Stimulated activated CD8-positive, alpha-beta memory T cell treated with anti-CD3 and anti-CD28 coated beads, Interleukin-4, amount 100 ng/mL, for 4 hours (primary cell): ENCODE measurements at places on chromosomes 3 and 15.

DNA sequence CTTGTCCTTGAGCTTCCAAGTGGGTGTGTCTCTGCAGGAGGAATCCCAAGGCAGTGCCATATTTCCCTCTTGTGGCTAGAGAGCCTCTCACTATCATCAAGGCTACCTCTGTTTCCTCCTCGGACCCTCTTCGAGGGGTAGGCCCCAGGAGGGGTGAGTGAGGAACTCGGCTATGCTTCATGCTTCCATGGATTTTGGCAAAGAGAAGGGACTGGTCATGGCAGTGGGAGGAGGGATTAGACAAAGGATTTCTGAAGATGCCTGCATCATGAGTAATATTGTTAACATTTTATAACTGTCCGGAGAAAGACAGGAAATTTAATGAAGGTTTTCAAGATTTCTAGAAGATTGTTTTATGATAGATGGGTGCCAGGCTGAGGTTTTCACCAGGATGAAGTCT lies 241.5 kb downstream of the CLSTN2 start:
- no peak for DNase-seq

DNA sequence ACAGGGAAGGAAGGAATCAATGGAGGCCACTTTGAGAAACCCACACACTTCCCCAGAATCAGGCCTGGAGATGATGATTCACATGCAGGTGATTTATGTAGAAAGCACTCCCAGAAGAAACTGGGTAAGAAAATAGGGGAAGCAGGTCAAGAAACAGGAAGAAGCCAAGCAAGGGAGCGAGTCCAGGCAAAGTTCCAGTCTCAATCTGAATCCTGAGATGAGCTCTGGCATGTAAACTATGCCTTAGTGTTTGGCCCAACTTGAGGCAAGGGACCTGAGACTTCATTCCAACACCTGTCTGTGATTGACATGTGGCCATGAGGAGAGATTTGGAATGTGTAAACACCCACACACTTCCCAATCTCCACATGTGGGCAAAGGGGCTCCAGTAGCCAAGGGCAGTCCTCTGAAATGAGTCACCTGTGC lies 61.6 kb upstream of the CTNNB1 start:
- DNase-seq: no peak

GRCh38 chr15:74626752-74627692 lies 11.4 kb downstream of the CLK3 start:
- DNase-seq: no peak

DNA sequence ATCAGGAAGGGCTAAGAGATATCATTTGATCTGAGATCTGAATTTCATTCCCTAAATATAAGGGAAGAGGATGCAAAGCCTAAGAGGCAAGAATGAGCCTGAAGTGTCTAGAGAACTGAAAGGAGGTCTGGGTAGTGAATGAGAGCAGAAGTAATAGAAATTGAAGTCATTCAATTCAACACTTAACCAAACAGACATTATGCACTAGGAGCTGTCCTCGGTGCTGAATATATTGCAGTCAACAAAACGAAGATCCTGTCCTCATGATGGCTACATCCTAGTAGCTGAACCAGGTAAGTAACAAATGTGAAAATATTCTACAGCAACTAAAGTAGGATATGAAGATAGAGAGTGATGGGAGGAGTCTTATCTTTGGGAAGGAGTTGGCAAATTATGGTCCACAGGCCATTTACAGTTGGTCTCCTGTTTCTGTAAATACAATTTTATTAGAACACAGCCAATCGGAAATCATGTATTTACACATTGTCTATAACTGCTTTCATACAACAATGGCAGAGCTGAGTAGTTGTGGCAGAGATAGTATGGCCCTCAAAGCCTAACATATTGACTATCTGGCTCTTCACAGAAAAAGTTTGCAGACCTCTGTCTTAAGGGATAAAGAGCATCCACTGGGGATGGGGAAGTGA lies 192.9 kb upstream of the CADPS start:
- DNase-seq: no peak

DNA sequence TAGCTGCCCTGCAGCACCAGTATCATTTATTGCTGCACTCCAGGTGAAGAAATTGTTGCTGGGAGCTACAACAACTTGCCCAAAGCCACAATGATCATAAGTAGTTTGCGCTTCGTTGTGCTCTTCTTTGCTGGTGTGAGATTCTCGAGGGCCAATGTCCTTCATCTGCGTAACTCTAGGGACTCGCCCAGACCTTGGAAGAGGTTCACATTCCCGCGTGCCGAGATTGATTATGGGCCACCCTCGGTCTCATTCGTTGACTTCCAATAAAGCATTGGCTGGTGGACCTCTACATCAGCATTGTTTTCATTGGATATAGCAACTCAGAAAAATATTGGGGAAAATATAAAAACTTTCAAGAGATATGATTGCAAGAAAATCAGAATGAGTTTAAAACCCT lies 423 bp upstream of the PHLDB2 start:
- DNase-seq: no peak

- DNase-seq: no peak
Measured at GRCh38 chr3:61449327-61450040, 111.9 kb upstream of the PTPRG start.

DNA sequence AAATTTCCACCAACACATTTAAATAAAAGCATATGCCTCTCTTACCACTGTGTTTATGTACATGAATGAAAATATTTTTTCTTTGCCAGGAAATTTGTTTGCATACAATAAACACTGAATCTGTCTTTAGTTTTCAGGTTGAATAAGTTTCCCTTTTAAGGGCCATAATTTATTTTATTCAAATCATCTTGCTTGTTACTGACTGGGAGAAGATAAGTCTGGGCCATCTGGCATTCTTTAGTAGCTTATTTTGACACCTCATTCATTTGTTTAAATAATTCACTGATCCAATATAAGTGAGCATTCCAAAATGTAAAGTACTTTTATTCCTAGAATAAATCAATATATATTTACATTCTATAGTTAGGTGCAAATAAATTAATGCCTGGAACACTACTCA lies 1001.3 kb downstream of the PLOD2 start:
- DNase-seq: no peak

DNA sequence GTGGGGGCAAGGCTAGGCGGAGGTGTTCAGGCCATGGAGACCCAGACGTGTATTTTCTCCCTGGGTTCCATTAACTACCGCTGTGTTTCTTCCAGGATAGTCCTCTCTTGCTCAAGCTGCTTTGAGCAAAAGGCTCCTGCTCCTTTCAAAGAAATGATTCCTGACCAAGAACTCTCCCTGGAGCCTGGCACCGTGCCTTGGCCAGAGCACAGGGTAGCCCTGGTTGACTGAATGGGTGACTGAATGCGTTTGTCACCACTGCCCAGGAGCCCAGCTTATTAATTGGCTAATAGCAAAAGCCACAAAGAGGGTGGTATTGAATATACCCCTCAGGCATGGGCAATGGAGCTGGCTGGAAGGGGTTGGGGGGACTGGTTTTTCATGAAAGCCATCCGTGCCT lies 13.9 kb downstream of the RASGRF1 start:
- no peak for DNase-seq

DNA sequence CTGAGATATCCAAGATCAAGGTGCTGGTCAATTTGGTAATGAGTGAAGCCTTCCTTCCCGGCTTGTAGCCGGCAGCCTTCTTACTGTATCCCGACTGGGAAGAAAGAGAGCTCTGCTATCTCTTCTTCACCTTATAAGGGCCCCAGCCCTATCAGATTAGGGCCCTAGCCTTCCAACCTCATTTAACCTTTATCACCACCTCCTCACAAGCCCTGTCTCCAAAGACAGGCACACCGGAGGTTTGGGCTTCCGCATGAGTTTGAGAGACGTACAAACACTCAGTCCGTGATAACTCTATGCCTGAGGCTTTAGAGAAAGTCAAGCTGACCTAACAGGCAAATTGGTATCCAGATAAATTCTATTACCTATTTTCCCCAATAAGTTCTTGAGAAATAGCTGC lies 243.9 kb downstream of the OPA1 start:
- DNase-seq: no peak

DNA sequence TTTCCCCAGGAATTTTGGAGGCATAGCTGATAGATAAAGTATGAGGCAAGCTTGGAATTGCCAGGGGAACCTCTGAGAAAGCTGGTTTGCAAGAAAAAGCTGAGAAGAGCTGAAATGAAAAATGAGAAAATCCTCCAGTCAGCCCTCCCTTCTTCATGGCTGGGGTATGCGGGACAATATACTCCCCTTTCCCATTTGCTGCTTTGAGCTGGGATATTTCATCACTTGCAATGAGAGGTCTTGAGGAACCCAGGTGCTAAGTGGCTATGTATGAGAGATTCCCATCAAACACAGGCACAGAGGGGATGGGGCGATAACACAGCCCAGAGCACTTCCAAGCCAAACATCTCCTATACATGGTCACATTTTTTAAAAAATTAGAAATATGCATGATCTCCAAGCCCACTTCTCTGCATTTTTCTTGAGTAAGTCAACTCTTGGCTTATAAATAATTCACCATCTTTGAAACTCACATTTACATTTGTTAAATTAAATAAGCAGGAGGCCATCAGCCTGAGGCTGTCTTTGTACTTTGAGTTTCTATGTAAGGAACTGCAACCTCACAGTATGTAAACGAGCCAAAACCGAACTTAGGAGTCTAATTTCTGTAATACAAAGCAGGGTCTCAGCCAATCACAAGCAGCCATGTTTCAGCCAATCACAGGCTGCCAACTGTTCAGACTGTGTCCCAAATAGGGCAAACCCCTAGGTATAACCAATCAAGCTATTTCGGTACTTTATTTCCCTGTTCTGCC lies 983.6 kb upstream of the NR2F2 start:
- DNase-seq: no peak

DNA sequence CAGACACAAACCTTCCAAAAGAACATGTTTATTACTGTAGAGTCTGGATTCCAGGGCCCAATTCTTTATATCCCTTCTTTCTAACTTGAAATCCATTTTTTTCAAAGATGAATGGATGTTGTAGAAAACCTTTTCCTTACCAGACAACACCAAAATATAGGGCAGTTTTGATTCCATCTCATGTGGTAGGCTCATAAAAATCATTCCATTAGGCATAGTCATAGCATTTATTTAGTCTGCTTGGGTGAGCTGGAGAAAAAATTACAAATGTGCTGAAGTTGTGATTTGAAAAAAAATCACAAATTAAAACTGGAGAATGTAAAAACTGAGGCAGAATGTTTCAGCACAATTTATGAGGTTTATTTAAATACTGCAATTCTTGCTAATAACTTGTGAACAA lies 199.3 kb upstream of the TBC1D5 start:
- DNase-seq: no peak

- DNase-seq: no peak
Measured at GRCh38 chr15:95326431-95327182, 1003.9 kb upstream of the NR2F2 start.

- DNase-seq: no peak
Measured at GRCh38 chr3:50124052-50124799, 30.9 kb upstream of the SEMA3F start.

DNA sequence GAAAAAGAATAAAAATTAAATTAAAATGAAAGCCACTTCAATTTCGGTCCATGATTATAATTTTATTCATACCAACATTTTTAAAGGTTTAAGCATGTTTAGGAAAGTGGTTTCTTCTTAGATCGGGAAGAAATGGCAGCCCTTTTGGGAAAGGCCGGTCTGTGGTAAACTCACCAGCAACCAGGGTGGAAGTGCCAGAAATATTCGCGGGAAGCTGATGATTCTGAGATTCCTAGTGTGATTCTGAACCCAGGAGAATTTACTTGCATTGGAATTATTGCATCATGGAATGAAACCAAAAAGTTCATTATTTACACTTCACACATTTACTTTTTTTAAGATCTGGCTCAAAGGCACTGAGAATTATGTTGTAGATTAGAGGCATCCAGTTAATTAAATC lies 97.2 kb upstream of the CCNL1 start:
- no peak for DNase-seq

GRCh38 chr15:99239545-99240198 lies 9.7 kb downstream of the TTC23 start:
- DNase-seq: no peak

- DNase-seq: no peak
Measured at GRCh38 chr3:137103739-137104138, 146.0 kb downstream of the IL20RB start.

DNA sequence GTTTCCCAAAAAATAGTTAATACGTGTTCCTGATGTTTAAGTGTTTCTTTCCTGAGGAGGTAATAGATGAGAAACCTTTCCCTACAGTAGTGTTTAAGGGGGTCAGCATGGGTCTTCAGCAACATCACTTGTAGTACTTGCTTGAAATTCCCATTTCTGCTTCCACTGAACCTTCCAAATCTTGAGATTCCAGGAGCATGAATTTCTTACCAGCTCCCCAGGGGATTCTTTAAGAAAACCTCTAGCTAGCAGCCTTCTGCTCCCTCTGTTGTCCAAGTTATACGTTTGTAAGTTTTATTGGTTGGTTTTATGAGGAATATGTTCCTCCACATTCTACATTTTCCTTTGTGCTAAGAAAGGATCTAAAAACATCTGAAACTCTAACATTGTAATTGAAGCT lies 38.2 kb upstream of the ACP3 start:
- no peak for DNase-seq

GRCh38 chr15:67164401-67164791 lies 90.1 kb downstream of the AAGAB start:
- DNase-seq: no peak

GRCh38 chr3:160458151-160458550 lies 8.6 kb upstream of the TRIM59 start:
- DNase-seq: no peak

- no peak for DNase-seq
Measured at GRCh38 chr15:52782514-52782913, 7.6 kb downstream of the ONECUT1 start.

DNA sequence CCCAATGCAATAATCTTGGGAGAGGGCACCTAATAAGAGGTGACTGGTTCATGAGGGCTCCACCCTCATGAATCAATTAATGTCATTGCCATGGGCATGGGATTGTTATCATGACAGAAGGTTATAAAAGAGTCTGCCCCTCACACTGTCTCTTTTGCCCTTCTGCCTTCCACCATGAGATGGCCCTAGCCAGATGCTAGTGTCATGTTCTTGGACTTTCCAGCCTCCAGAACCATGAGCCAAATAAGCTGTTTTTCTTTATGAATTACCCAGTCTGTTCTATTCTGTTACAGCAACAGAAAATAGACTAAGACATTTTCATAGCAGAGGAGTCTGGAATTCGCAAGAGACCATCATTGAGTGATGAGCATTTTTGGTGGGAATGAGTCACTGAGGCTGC lies 16.0 kb upstream of the RAD18 start:
- no peak for DNase-seq

DNA sequence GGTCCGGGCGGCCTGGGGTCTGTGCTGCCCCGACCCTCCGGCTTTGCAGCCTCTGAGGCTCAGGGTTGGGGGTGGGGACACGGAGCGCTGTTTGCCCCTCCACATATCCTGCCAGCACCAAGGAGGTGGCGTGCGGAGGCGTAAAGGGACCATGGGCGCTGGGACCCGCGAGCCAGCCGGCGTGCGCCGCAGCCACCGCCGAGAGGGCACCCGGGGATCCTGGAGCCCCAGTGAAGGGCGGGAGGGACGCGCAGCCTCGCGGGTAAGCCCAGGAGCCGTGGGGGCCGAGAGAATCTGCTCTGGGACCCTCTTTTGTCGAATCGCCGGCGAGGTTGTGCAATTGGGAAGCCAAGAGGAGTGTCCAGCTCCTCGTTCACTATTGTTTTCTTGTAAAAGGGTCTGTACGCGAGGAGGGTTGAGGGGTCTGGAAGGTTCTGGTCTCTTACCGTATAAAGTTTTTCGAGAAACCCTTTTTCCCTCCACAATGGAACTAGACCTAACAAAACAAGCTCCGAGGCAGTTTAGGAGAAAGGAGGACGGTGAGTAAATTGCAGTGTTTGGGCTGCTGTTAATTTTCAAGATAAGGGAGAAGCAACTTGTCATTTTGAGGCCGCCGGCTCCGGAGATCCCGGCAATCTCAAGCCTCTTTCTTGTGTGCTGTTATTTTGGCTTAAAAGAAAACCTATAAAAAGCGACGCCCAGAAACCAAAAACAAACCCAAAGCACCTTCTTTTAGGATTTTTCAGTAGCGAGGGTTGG lies 29.9 kb upstream of the ST3GAL6 start:
- DNase-seq: no peak
